Left lung (tissue), 14 donors: ENCODE measurements at places on chromosomes 12 and 14.

DNA sequence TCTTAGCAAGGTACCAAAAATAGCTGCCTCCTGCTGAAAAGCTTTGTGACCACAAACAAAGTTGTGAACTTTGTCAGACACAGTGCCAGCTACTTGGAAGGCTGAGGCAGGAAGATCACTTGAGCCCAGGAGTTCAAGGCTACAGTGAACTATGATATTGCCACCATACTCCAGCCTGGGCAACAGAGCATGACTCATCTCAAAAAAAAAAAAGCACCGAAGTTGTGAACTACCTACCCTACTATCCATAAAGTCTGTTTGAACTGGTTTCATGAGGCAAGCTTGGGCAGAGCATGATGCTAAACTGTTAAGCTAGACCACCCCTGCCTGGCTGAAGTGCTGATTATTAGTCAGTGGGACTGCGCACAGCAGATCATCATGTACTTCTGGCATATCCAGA, 75.5 kb downstream of the RAD52 start:
- H3K4me1 ChIP-seq = no peaks in the 10 kb centered on the region
- DNase-seq = no peak
- peaks cover 80% of the 10 kb centered on the region for H3K36me3 ChIP-seq
- H3K27me3 ChIP-seq = no peaks in the 10 kb centered on the region
- H3K4me3 ChIP-seq = no peak overlapping the region

- H3K27me3 ChIP-seq = no peaks in the 10 kb centered on the region
- H3K4me1 ChIP-seq = no peaks in the 10 kb centered on the region
- H3K4me3 ChIP-seq = no peak overlapping the region
- no peak overlapping the region for H3K27ac ChIP-seq
- H3K36me3 ChIP-seq = peaks cover 91% of the 10 kb centered on the region
These were observed 46.5 kb upstream of the GPR68 start for GRCh38 chr14:91290986-91291385.

DNA sequence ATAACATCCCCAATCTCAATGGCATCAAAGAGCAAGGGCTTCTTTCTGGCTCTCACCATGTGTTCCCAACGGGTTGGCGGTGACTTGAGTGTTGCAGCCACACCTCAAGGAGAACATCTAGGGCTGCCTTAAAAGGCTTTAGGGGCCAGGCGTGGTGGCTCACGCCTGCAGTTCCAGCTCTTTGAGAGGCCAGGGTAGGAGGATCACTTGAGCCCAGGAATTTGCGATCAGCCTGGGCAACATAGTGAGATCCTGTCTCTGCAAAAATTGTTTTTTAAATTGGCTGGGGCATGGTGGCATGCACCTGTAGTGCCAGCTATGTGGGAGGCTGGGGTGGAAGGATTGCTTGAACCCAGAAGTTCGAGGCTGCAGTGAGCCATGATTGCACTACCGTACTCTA, 14.9 kb downstream of the RFLNA start:
- no peaks in the 10 kb centered on the region for H3K4me1 ChIP-seq
- H3K27me3 ChIP-seq = no peaks in the 10 kb centered on the region
- no peaks in the 10 kb centered on the region for H3K36me3 ChIP-seq
- no peak overlapping the region for H3K27ac ChIP-seq
- H3K4me3 ChIP-seq = no peak overlapping the region
- no peak for DNase-seq

- DNase-seq = no peak
- H3K36me3 ChIP-seq = no peaks in the 10 kb centered on the region
- H3K4me1 ChIP-seq = no peaks in the 10 kb centered on the region
- no peaks in the 10 kb centered on the region for H3K27me3 ChIP-seq
- no peak overlapping the region for H3K4me3 ChIP-seq
These were observed 10.9 kb upstream of the LGMN start for GRCh38 chr14:92759300-92759678.

GRCh38 chr14:89247457-89248122, 169.4 kb downstream of the FOXN3 start:
- peaks cover 5% of the 10 kb centered on the region for H3K4me1 ChIP-seq
- H3K27me3 ChIP-seq = no peaks in the 10 kb centered on the region
- no peak for DNase-seq
- H3K4me3 ChIP-seq = no peak overlapping the region

DNA sequence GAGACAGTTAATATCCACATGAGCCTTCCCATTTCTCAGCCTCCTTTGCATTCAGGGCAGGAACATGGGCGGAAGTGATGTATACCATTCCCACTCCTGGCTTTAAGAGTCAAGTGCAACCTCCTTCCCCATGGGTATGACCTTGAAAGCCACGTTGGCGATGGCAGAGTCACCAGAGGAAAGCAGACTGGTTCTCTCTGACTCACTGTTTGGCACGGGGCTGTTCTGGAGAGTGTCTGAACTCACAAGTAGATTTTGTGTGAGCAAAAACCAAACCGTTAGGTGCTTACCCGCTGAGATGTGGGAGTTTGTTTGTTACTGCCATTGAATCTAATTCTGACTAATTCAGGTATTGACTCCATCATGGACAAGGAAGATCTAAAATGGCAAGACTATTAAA, 36.7 kb upstream of the PZP start:
- DNase-seq = no peak
- no peaks in the 10 kb centered on the region for H3K36me3 ChIP-seq
- H3K4me3 ChIP-seq = no peak overlapping the region
- peaks cover 6% of the 10 kb centered on the region for H3K4me1 ChIP-seq
- H3K27ac ChIP-seq = no peak overlapping the region
- no peaks in the 10 kb centered on the region for H3K27me3 ChIP-seq
